GM03348 (cell line): ENCODE measurements at places on chromosomes 16 and 17.

DNA sequence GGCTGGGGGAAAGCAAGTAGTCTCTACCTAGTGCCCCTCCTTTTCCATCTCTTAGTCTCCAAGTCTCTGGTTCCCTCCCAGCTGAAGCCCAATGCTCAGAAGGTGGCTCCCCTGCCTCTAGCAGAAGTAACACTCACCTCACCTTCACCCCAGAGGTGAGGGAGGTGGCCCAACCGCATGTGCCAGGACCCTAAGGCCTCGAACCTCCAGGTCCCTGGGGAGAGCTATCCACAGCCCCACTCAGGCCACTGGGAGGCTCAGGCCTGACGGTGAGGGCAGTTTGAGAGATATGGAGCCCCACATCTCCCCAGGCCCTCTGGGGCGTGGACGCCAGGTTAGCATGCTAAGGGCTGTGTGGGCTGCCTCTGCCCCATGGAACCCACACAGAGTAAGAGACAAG is 5.8 kb downstream of the CBLN1 start:
- DNase-seq = no peak

- no peak for DNase-seq
Observed at GRCh38 chr17:30176855-30177254, 58.6 kb downstream of the SLC6A4 start.

GRCh38 chr16:87447323-87447722 is 45.5 kb downstream of the ZCCHC14 start:
- no peak for DNase-seq

GRCh38 chr17:50765454-50766221 is 1.7 kb downstream of the ANKRD40CL start:
- DNase-seq = no peak

DNA sequence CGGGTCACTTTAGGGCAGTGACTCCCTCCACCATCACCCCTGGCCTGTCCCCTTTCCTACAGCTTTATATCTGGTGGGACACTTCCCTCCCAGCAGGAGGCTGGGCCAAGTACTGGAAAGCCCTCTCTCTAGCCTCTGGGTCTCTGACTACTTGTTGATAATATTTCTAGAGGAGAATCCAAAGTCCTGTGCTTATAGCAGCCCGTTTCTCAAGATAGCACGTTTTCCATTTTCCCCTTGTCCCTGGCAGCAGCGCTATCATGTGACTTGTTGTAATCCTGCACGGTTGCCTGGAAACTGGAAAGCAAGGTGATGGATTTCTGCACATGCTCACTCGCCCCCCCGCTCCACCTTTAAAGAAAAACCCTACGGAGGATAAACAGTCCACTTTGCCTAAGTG is 3.3 kb upstream of the AXIN2 start:
- no peak for DNase-seq

DNA sequence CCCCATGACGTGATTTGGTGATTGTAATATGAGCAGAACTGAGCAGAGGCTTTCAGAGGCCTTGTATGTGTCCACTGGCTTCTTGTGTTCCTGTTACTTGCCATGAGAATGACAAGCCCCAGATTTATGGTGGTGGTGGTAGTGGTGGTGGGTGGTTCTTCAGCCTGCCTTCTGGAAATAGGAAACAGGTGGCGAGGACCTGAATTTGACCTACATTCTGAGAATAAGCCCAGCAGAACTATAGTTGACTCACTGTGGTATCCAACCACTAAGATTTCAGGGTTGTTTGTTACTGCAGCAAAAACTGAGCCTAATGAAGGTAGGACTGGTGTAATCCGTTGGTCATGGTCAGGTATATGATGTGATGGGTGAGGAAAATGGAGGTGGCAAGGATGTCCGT is 93.0 kb downstream of the SHISA9 start:
- DNase-seq = no peak

- no peak for DNase-seq
Observed at GRCh38 chr17:82880620-82881323, 41.0 kb upstream of the ZNF750 start.

DNA sequence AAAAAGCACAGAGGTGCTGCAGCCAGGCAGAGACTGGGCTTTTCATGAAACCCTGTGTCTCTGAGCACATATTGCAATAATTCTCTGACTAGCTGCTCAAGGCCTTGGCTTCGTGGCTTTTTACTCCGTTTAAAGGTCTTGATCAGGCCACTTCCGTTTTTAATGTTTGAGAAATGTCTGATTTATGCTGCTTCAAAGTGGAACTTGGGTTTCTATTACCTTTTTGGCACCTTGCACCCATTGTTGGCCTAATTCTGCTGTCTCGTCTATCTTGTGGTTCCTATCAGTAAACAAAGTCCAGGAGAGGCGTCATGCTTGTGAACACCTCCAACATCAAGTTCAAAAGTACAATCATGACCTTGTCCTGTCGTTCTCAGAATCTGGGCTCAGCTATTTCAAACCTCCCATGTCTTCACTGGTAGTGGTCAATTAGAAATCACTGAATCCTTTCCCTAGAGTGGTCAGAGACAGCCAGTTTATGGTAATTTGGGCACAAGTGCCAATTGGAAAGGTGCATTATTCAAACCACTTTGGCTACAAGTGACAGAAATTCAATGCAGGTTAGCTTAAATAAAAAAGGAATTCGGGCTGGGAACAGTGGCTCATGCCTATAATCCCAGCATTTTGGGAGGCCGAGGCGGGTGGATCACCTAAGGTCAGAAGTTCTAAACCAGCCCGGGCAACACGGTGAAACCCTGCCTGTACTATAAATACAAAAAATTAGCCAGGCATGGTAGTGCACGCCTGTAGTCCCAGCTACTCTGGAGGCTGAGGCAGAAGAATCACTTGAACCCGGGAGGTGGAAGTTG is 33.3 kb upstream of the METTL9 start:
- no peak for DNase-seq

GRCh38 chr17:50461550-50462132 is 7.0 kb downstream of the CHAD start:
- no peak for DNase-seq

DNA sequence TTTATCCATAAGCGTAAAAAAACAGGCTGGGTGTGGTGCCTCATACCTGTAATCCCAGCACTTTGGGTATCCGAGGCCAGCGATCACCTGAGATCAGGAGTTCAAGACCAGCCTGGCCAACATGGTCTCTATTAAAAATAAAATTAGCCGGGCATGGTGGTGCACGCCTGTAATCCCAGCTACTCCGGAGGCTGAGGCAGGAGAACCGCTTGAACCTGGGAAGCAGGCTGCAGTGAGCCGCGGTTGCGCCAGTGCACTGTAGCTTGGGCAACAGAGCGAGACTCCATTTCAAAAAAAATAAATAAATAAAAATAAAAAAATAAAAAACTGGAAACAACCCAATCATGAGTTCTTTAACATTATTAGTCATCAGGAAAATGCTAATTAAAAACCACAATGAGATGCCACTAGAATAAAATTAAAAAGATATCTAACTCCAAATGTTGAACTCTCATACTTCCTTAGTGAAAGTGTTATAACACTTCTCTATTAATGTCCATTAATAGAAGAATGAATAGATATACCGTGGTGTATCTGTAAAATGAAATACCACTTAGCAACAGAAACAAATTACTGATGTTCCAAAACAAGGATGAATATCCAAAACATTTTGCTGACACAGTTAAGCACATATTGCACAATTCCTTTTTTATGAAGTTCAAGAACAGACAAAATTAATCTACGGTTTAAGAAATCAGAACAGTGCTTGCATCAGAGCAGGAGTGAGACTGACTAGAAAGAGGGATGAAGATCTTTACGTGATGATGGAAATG is 13.1 kb downstream of the MPHOSPH6 start:
- peak; percentile 49 for DNase-seq

DNA sequence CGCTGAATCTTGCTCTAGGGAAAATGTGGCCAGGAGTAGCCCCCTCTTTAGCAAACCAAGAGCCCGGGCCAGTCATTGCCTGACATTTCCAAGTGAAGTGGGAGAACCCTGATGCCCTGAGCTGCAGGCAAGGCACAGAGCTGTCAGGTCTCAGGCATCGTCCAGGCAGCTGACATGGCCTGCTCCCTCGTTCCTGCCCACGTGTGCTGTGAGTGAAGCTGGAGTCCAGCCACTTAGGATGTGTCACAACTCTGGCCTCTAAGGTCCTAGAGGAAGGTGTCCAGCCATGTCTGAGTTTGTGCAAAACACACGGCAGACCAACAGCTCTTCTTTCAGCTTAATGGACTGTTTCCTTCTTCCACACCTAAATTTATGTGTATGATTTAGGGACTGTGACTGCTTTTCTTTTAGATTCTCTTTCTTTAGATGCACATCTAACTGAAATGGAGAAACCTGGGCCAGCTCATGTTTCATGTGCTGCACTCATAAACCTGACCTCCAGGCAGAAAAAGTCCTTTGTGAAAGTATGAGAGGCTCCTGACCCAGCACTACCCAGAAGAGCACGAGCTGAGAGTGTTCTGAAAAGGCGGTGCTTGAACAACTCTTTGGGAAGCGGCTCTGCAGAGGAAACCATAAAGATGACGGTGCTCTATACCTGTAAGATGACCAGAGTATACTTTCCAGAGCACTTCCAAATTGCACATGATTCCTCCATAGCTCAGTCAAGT is 14.8 kb upstream of the LIMD2 start:
- DNase-seq = no peak

GRCh38 chr16:86523166-86523740 is 12.9 kb downstream of the FOXF1 start:
- no peak for DNase-seq

GRCh38 chr16:68900009-68900408 is 56.7 kb downstream of the TANGO6 start:
- DNase-seq = no peak

GRCh38 chr17:59154721-59155438 is at the start of gene SKA2:
Gene SKA2 (minus strand): TSS chr17:59155186. CDS start chr17:59155163, 23 bp downstream.
- DNase-seq = peak; percentile 94

DNA sequence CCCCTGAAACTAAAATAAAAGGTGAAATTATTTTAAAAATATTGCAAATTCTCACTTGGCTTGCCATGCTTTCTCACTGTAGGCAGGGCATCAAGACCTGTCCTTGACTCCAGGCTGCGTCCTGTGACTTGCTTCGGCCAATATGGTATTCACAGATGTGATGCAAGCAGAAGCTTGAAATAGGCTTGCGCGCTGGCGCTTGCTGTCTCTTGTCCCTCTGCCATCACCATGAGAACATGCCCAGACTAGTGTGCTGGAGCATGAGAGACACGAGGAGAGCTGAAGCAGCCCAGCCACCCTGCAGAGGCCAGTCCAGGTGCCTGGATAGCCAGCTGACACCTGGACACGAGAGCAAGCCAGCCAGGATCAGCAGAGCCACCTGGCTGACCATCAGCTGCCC is 21.8 kb upstream of the ZKSCAN2 start:
- no peak for DNase-seq

DNA sequence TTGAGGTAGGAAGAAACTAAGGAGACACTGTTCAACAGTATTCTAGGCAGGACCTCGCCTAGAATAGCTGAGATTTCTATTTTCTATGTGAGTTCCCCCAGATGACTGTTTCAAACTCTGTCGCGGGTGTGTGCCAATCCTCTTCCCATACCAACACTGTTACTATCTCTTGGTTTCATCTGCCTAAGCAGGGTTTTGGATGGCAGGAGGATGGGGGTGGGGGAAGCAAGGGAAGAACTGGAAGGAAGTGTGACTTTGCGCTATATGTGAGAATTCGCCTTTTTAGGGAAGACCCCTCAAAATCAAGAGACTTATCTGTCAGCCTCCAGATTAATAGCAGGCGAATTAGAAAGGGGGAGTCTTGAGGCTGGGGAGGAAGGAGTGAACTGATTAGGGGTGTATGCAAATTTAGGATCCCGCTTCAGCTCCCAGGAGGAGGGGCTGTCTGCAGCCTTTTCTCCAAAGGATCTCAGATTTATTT is 521 bp upstream of the G6PC3 start:
- DNase-seq = peak; percentile 36

GRCh38 chr17:50681263-50682200 is 26.2 kb downstream of the ANKRD40 start:
- DNase-seq = peak; percentile 88

- DNase-seq = no peak
Observed at GRCh38 chr16:53198933-53199332, 144.1 kb downstream of the CHD9 start.

- no peak for DNase-seq
Observed at GRCh38 chr17:44004761-44005526, 522 bp downstream of the NAGS start.

DNA sequence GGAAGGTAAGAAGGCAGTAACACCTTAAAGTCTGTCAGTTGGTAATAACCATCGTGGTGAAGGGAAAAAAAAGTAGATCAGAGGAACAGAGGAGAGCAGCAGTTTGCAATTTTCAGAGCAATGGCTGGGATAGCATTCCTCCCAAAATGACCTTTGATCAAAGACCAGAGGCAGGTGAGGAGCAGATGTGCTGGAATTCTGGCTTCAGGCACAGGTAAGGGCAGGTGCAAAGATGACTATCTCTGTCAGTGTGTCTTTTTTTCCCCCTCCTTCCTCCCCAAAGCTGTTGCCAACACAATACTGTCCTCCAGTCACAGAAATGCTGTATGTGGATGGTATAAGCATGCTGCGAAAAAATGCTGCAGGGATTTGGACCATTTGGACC is 166.7 kb downstream of the XYLT1 start:
- DNase-seq = no peak

GRCh38 chr16:4081047-4081446 is 35.2 kb downstream of the ADCY9 start:
- DNase-seq = no peak
